ENCODE measurements at places on chromosomes 2 and 18.

- no peak for DNase-seq
Observed at GRCh38 chr2:79715338-79715737, 202.5 kb downstream of the CTNNA2 start.

- no peak for DNase-seq
Observed at GRCh38 chr2:181527058-181527457, 69.9 kb downstream of the ITGA4 start.

DNA sequence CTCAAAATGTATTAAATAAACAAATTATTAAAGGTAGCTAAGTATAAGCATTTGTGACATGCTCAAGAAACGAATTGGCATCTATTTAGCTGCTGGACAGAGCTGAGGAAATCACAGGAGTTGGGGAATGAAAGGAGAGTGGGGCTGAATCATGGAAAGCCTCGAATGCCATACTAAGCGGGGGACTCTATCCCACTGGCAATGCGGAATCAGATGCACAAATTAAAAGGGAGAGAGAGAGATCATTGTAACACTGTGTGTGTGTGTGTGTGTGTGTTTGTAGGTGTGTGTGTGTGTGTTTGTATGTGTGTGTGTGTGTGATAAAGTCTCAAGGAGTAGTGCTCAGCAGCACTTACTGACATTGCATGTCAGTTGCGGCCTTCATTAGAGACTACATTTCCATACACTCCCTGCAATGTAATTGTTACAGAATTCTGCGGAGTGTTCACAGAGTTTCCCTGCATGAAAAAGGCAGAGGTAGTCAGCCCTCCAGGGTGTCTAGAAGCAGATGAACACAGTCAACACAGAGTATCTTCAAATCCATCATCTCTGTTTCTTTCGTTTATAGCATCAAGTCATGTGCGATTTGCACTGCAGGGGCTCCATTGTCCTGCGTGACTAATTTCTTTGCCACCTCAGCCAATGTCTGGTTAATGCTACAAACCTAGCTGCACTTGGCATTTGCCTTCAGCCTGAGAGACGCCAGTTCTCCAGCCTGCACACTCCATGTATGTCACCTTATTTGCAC is 111.7 kb upstream of the CYRIA start:
- no peak for DNase-seq

- DNase-seq: no peak
Observed at GRCh38 chr2:232632904-232633412, 446 bp upstream of the EFHD1 start.

GRCh38 chr2:20027260-20027677 is 14.8 kb upstream of the MATN3 start:
- DNase-seq: no peak

DNA sequence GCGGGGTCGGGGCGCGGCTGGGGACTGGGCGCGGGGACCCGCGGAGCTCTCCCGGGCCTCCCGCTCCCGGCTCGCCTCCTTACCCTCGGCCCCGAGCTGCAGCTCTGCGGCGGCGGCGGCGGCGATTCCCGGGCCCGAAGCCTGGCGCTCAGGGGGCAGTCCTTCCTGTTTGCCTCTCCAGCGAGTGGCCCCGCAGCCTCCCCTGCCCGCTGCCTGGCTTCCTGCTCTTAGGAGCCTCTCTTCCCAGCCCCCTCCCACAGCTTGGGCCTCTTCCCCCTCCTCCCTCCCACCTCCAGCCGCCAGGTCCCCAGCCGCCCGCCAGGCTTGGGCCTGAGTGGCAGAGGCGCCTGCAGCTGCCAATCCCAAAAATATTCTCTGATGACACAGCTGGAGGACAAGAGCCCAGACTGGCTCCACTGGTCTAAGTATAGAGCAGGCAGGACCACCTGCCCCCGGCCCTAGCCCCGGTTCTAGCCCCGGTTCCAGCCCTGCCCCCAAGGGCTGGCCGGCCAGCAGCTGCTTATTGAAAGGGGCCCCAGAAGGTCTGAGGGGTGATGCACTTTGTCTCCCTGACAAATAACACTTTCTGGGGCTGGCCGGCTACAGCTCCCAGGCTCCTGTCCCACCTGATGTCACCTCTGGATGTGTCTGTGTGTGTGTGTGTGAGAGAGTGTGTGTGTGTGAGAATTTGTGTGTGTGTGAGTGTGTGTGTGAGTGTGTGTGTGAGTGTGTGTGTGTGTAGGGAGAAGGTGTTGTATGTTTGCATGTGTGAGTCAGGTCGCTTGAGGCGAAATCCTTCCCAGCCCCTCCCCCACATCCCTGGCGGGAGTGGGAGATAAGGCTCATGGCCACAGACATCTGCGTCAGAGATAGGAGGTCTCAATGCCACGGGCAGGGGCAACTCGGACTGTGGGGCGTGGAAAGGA is at the start of gene OBSL1:
TSS of gene OBSL1 (minus strand) at position 229 of the 926 bp plus-strand sequence. CDS start 307 bp downstream, outside the sequence.
- no peak for DNase-seq

DNA sequence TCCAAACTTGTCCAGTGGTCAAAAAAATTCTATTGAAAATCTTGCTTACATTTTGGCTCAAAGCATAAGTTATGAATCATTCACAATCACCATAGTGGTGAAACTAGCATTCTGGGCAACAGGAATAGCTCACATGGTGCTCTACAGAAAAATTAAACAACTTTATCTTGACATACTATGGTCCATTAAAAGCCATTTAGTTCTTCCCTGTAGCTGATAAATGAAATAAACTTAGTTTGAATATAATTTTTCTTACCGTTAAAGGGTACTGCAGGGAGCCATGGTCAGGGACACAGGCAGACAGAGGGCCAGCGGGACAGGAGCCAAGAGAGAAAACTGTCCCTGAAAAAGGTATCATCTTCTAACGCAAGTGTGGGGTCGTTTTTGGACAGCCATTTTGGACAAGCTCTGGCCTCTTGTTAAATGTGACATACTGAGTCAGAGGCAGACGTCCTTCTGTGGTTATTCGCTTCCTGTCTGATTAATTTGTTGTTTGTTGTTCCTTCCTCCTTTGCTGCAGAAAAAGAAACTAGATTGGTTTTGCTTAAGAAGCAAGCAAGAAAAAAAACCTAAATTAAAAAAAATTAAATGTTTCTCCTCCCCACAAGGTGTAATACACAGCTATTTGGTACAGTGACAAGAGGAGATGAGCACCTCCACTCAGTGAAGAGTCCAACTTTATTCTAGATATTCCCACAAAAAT is at the start of gene WIPF1:
TSS of gene WIPF1 (minus strand) at position 460 of the 703 bp plus-strand sequence. CDS start 12,231 bp downstream, outside the sequence.
- no peak for DNase-seq

DNA sequence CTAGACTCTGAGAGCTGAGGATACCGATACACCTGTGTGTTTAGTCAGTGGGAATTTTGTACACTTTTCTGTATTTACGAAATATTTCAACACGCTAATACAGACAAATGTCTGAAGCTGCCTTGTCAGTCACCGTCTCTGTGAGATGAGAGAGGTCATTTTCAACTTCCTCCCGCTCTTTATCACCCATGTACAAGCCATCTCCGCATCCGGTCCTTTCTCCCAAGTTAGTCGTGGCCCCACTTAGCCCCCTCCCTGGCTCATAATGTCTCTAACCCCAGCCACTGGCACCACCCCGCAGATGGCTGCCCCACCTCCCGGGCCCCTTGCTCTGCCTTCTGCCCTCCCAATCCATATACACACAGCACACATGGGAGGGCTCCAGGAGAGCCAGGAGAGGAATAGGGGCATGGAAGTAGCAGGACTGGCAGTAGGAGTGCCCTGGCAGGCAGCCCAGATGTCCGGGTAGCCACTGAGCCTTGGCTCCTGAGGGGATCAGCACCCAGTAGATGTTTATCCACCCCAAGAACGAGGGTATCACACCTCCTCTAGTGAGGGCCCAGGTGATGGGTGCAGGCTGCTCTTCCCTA is 2.0 kb upstream of the RUFY4 start:
- no peak for DNase-seq

GRCh38 chr2:214560618-214561190 is 149.8 kb downstream of the VWC2L start:
- DNase-seq: no peak

DNA sequence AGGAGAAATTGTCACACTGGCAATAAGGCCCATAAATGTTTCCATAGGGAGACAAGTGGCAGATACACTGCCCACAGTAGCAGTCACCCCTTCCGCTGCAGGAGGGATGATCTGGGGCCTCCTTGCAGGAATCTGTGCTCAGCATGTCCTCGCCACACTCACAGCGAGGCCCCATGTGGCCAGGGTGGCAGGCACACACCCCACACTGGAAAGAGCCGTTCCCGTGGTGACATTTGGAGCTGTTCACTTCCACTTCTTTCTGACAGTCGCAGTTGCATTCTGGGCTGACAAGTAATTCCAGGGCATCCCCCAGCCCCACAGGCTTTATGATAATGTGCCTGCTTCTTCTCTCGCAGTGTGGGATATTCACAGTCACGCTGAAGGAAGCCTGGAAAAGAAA is 62.6 kb downstream of the ITGB6 start:
- DNase-seq: no peak

GRCh38 chr2:211800001-211800400 is 738.6 kb downstream of the ERBB4 start:
- no peak for DNase-seq

GRCh38 chr2:77664491-77664890 is 142.3 kb upstream of the LRRTM4 start:
- DNase-seq: no peak

GRCh38 chr2:133344849-133345248 is 223.4 kb downstream of the NCKAP5 start:
- DNase-seq: no peak

DNA sequence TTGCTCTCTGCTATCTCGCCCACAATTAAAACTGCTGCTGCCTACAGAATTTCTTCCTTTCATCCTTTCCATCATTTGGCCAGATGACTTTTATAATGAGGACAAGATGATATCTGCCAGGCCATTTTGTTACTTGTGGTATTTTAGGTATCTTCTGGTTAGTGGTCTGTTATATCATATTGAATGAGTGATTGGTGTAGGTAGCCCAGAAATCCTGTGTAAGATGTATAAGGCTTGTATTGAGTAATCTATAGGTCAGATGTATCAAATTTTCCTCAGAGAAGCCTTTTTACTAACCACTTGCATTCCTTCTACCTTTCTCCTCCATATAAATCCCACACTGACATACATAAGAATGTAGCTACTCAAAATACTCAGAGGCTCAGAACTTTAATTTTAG is 118.3 kb downstream of the UBR3 start:
- DNase-seq: no peak

GRCh38 chr18:22257022-22257543 is 87.7 kb downstream of the GATA6 start:
- DNase-seq: no peak

GRCh38 chr2:144514616-144515091 is 5.3 kb downstream of the ZEB2 start:
- no peak for DNase-seq

- no peak for DNase-seq
Observed at GRCh38 chr2:71730785-71731383, 277.5 kb downstream of the DYSF start.

- no peak for DNase-seq
Observed at GRCh38 chr2:177419274-177419673, 26.7 kb downstream of the AGPS start.

GRCh38 chr2:191693778-191694177 is 15.8 kb downstream of the NABP1 start:
- DNase-seq: no peak

- no peak for DNase-seq
Observed at GRCh38 chr2:9883897-9884296, 40.6 kb downstream of the TAF1B start.

All from activated gamma-delta T cell (primary cell).